ENCODE measurements at places on chromosomes 13 and 19.
A peak's percentile ranks its signal among the peaks of the same experiment; 100 is the strongest.

DNA sequence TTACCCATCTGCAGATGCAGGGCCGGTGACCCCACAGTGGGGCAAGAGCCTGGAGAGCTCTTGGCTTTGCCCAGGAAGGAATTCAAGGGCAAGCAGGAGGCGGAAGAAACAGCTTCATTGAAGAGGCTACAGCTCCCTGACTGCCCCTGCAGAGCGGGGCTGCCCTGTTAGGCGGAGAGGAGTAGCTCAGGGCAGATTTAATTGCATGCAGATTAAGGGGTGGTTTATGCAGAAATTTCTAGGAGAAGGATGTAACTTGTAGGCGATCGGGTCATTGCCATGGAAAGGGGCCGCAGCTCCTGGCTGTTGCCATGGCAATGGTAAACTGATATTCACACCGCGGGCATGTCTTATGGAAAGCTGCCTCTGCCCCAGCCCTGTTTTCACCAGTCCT is 94.1 kb downstream of the ATP11A start:
- DNase-seq = peak; percentile 49

DNA sequence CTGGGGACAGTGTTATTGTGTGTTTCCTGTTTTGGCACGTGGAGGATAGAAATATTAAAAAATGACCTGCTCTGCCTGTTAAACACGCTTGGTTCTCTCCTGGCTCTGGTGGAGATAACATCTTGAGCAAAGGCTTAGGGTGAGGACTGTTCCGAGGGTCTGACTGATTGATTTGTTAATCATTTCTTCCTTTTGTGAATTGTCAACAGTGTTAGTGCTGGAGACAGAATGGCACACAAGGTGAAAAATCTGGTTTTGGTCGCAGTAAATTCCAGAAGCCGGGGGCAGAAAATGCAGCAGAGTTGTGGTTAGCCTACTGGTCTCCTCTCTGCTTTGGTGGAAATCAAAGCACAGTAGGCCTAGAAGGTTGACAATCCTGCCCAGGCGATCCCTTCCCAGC is 163.6 kb downstream of the FGF9 start:
- DNase-seq = no peak

DNA sequence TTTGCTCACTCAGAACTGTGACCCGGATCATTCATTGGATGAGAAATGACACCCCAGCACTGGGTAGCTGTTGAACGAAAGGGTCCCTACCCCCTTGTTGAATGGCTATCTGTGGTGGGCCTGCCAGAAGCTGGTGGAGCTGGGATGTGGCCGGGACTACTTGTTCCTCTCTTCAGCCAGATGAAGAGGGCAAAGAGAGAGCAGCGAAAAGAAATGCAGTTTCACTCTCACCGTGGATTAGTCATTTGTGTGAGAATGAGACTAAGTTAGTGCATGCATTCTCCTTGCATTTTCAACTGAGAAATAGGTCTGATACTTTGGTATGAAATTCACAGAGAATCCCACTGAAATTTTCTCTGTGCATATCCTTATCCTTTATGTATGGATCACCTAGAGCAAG is 553.1 kb downstream of the IRS2 start:
- DNase-seq = no peak

GRCh38 chr19:41744850-41745249 is 10.5 kb upstream of the CEACAM6 start:
- DNase-seq = no peak

DNA sequence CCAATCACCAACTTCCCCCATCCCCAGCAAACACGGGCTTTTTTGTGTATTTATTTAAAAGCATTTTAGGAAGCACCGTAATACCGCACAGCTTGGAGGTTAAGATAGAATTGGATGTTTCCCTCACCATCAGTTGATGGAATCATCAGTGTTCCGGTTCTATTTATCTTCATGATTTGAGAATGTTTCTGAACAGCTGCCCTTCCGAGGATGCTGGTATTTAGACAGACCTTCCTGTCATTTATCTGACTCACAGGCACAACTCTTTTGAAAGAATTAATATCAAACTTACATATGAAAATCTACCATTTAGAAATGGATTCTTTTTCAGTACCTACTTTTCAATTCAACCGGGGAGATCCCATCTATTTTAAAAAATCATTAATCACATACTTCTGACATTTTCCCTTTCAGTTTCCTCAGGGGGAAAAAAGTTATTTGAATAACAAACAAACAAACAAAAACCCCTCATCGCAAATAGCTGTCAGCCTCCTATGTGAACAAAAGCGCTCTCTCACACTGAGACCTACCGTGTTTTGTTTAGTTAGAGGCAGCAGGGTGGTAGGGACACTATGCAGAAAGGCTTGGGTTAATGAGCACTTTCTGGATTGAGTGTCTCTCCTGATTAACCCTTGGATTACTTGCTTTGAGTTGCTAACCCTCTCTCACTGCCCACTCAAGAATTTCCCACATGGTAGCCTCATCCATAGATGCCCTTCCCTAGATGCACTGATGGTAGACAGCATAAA is 189.3 kb downstream of the TM9SF2 start:
- DNase-seq = no peak

DNA sequence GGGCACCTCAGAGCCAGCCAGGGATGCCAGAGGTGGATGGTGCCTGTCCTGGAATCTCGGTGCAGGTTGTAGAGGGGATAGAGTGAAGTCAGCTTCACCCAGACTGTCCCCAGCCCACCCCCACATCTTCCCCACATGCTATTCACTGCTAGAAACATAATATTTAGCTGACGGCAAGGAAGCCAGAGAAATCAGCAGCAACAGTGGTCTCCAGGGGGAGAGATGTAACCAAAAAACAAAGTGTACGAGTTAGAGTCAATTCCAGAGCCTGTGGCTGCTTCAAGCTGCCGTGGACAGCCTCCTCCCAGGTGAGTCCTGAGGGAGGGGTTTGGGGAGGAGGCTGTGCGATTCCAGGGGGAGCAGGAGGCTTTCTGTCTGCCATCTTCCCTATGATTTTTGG is 97.6 kb downstream of the ZNF536 start:
- no peak for DNase-seq

- DNase-seq = no peak
Measured at GRCh38 chr19:46111376-46111775, 13.1 kb downstream of the IGFL3 start.

DNA sequence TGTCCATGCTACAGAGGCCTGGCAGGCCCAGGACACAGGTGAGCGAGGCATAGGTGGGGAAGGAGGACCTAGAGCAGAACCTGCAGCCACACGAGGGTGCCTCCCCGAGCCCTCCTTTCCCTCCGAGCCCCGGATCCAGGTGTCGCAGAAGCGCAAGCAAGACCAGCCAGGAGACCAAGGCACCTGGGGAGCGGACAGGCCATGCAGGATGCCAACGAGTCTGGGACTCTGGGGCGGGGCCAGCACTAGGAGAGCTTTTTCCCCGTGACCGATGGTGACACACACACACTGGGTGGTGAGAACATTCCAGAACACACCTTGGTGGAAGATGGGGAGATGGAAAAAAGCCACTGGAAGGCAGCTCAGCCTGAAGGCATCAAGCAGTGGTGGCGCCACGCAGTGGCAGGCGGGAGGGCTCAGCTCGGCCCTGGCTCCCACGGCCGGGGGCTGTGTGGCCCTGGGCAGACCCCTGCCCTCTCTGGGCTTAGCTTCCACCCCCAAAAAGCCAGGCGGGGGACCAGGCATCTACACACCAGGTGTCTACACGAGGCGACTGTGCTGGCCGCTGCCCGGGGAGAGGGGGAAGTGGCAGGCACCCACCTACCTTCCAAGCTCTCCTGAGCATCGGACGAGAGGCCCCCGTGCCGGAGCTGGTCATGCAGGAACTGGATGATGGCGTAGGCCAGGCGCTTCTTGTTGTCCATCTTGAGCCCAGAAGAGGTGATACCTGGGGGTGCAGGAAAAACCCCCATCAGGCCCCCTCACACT is 14.5 kb downstream of the SGTA start:
- DNase-seq = no peak

GRCh38 chr19:17658666-17659065 is 29.5 kb downstream of the UNC13A start:
- no peak for DNase-seq

GRCh38 chr19:48152551-48152950 is 17.6 kb downstream of the LIG1 start:
- DNase-seq = peak; percentile 81

DNA sequence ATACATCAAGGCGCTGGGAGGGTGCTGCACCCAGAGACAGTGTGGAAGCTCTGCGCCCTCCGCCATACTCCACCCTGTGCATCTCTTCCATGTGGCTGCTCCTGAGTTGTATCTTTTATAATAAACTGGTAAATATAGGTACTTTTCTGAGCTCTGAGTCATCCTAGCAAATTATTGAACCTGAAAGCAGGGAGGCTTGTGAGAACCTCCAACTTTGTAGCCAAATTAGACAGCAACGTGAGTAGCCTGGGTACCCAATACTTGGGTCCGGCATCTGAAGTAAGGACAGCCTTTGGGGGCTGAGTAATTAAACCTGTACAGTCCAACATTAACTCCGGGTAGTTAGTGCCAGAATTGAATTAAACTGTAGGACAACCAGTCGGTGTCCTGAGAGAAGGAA is 57.4 kb downstream of the RUBCNL start:
- no peak for DNase-seq

- DNase-seq = no peak
Measured at GRCh38 chr19:30739394-30739793, 367.2 kb downstream of the ZNF536 start.

DNA sequence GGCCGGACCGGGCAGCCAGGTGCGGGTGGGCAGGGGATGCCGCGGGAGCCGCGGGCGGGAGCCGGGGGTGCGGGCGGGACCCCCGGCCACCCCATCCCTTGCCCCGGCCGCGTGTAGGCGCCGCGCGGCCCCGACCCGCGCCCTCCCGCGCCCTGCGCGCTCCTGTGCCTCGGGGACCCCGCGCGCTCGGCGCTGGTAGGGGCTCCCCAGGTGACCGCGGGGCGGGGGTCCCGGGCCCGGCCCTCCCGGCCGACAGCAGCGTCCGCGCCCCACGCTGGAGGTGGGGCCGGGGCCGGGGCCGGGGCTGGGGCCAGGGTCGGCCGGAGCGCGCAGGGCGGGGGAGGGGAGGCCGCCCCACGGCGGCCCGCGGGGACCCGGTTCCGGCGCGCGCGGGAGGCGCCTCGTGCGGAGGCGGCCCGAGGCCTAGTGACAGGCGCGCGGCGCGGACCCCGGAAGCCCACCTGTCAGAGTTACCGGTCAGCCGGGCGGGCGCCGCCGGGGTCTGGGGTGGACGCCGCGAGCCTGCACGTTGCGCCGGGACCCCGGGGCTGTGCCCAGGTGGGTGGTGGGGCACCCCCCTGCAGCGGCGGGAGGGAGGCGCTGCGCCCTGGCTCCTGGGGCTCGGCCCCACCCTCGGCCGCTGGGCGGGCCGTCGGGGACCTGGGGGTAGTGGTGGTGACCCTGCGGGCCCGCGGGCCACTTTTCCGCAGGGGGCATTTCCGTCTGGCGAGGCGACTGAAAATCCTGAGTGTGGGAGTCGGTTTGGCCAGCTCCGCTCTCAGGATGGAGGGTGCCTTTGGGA is 518 bp downstream of the TFDP1 start:
- peak; percentile 50 for DNase-seq

DNA sequence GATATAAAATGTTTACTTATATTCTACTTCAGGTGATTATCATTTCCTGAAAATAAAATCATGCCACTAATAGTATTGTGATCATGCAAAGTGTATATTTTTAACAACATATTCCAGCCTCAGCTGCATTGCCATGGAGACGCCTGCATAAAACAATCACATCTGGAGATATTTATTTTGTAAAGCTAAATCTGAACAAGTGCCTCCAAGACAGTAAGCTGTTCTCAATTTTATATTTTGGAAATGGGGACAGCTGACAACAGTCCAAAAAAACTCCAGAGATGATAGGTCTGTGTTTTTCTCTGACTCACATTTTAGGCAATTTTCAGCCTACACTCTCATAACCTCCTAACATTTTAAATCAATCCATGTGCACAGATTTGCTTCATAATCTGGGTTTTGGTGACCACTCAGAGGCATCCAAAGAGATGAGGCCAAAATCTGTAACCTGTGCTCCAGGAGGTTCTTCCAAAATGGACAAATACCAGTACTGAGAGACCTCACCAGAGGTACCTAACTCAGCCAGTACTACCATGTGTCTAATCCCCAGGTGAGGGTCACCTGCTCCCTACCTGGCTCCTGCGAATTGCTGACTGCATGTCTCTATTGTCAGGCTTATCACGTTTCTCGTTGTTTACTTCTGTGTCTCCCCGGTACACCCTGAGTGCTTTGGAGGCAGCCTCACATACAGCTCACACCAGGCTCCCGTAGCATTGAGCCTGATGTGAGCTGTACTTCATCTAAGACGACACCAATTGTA is 62.7 kb downstream of the COL4A1 start:
- DNase-seq = peak; percentile 35

- DNase-seq = no peak
Measured at GRCh38 chr13:48994706-48995105, 19.0 kb downstream of the FNDC3A start.

DNA sequence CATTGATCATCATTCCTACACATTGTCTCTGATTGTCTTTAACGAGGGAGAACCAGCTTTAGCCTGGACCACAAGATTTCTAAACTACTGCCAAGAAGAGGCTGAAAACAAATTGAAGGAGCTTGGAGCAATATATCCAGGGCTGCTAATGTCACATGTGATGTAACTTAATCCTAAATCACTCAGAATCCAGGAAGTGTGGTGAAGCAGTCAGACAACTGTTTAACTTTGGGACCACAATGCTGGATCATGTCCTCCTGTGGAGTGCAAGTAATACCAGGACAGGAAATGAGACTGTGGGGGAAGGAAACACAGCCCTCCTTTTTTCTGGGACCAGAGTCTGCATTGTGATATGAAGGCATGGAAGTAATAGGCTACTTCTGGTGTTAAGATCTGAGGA is 430.2 kb downstream of the KCTD12 start:
- DNase-seq = no peak

DNA sequence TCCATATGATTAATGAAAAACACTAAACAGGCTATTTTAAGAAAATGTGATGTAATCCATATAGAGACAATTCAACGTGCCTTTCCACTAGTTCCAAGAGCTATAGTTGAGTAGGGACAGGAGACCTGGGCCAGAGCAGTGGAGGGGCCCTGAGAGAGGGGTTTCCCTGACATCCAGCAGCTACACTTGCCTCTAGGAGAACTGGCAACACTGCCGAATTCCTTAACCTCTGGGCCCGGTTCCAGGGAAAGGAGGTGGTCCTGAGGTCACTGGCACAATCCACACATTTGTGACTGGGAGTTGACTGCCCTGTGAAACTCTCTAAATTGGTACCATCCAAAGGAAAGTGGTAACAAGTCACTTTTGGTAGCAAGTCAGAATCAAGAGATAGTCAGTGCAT is 264.4 kb downstream of the DCLK1 start:
- no peak for DNase-seq
